ENCODE measurements at places on chromosomes 5 and 9.

DNA sequence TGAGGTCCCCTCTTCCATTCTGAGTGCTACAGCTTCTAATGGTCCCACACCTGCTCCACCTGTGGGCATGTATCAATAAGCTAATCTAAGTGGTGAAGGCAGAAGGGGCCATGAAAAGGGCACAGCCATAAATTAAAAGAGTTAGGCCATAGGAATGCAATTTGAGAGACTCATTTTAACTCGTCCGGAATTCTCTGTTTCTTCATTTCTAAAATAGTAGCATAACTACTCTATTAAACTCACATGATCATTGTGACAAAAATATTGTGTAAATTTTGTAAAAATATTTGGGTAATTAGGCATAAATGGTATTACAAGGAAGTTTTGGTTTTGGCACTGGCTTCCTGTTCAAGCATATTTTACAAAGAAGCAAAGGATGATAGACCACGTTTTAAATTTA lies 103.1 kb upstream of the TXNDC8 start:
- DNase-seq: no peak

GRCh38 chr9:114125476-114126013 lies 26.5 kb upstream of the KIF12 start:
- DNase-seq: no peak

GRCh38 chr5:135328128-135328687 lies 70.8 kb downstream of the MACROH2A1 start:
- DNase-seq: no peak

DNA sequence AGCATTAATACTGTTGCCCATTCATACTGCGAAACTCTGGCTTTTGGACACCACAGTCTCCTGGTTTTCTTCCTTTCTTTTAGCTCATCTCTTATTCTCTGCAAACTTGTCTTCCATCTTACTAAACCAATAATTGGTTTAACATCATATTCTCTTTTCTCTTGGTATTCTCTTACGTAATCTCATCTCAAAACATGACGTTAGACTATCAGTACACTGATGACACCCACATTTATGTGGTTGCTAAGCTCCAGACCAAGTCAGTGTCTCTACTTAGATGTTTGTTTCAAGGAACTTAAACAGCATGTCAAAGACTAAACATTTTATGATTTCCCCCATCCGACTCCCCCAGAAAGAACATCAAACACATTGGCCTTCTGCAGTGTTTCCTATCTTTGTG lies 2.1 kb downstream of the PRRC1 start:
- no peak for DNase-seq

- no peak for DNase-seq
Observed at GRCh38 chr5:121671624-121672023, 180.1 kb upstream of the FTMT start.

GRCh38 chr5:132498152-132498551 lies 7.6 kb upstream of the IRF1 start:
- DNase-seq: no peak

- no peak for DNase-seq
Observed at GRCh38 chr5:99119326-99119725, 190.5 kb upstream of the CHD1 start.

DNA sequence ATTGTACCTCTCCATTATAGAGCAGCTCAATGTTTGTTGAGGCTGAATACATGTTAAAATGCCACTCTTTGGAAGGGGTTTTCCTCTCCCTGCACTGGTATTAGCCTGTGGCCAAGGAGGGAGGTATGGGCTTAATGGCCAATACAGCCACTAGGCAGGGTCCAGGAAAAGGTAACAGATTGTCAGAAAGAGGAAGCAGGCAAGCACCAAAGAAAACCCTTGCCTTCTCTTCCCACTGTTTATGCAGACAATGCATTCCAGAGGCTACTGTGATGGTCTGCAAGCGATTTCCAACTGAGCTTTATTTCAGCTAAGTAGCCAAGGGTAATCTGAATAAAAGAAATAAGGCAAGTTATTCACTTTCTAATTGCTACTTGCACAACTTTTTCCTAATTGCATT lies 95.3 kb upstream of the SLC27A6 start:
- no peak for DNase-seq

- no peak for DNase-seq
Observed at GRCh38 chr9:76818271-76818670, 54.0 kb downstream of the PCA3 start.

DNA sequence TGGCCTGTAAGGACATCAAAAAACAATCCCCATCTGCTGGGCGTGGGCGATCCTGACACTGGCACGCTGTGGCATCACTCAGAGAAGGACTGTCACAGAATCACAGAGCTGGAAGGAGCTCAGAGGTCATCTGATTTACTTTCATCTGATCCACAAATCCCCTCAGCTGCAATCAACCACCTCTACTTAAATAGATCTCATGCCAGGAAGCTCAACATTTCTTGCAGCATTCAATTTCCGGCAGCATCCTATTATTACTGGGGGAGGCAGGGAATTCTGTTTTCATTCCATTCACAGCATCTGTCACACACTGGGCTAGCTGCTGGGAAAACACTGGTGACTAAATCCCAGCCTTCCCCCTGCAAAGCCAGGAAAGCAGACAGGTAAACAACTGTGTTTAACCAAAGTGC lies 38.3 kb downstream of the RETREG1 start:
- DNase-seq: no peak

DNA sequence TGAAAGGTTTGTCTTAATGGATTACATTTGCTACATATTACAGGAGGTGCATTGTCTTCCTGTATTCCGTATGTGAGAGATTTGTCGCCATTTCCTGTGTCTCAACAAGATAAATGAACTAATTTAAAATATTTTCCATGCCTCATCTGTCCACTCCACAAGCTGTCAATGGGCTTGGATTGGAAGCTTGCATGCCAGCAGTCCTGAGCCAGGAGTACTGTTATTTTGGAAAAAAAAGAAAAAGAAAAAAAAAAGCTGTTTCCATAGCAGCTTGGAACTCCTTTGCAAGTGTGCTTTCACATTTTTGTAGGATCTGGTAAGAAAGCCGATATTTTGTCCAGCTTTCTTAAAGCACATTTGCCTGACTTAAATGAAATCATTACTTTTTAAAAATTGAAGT lies 330.8 kb downstream of the KDM4C start:
- DNase-seq: no peak

DNA sequence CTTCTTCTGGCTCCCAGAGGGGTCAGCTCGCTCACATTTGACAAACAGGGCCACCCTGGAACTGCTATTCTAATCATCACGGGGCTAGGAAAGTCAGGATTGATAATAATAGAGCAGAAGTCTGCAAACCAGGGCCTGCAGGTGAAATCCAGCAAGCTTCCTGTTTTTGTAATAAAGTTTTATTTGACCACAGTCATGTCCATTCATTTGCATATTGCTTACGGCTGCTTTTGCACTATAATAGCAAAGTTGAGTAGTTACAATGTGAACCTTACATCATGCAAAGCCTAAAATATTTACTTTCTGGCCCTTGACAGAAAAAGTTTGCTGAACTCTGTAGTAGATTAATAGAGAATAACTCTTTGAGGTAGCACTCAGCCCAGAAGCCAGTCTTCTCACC lies 63.2 kb upstream of the CTXN3 start:
- no peak for DNase-seq

GRCh38 chr5:97550818-97551217 lies 367.8 kb upstream of the RIOK2 start:
- no peak for DNase-seq

DNA sequence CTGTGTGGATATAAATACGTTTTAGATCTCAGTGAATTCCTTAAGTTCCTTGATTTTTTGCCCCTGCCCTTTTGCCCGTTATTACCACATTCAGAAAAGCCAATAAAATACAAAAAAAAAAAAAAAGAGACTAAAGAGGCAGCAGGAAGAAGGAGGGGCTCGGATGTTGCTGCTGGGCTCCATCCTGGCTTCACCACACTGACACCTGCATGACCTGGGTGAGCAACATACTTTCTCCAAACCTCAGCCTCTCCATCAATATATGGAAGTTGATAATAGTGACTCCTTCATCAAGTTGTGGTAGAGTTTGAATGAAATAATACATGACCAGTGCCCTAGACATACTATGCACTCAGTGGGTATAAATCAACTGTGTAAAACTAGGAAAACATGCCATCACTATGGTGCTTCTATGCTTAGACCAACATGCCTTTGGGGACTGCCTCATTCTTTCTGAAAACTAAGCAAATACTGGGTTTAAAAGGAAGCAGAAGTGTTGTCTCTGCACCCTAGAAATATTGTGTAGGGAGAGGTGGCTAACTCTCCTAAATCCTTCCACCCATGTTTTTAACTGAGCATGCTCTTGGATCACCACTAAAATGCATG lies 243.0 kb downstream of the PIK3R1 start:
- DNase-seq: no peak

- no peak for DNase-seq
Observed at GRCh38 chr5:143676802-143677201, 135.2 kb upstream of the HMHB1 start.

- DNase-seq: no peak
Observed at GRCh38 chr9:89677702-89678395, 73.0 kb downstream of the GADD45G start.

GRCh38 chr5:18323891-18324290 lies 689.6 kb downstream of the TAF11L14 start:
- no peak for DNase-seq

DNA sequence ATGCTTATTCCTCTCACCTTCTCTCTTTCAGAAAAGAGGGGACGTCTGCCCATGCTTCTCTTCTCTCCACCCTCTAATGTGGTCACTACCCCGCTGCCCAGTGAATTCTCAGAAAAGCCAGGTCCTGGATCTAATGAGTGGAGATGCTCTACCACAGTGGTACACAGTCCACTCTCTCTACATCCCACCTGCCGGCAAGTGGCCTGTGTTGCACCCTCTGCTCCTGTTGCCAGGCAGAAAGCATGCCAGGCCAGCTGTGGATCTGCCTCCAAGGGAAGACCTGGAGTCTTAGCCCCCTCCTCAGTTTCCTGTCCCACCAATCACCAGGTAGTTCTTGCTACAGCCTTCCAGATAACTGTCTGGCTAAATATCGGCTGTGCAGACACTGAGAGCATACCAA lies 71.2 kb upstream of the SPDL1 start:
- no peak for DNase-seq

DNA sequence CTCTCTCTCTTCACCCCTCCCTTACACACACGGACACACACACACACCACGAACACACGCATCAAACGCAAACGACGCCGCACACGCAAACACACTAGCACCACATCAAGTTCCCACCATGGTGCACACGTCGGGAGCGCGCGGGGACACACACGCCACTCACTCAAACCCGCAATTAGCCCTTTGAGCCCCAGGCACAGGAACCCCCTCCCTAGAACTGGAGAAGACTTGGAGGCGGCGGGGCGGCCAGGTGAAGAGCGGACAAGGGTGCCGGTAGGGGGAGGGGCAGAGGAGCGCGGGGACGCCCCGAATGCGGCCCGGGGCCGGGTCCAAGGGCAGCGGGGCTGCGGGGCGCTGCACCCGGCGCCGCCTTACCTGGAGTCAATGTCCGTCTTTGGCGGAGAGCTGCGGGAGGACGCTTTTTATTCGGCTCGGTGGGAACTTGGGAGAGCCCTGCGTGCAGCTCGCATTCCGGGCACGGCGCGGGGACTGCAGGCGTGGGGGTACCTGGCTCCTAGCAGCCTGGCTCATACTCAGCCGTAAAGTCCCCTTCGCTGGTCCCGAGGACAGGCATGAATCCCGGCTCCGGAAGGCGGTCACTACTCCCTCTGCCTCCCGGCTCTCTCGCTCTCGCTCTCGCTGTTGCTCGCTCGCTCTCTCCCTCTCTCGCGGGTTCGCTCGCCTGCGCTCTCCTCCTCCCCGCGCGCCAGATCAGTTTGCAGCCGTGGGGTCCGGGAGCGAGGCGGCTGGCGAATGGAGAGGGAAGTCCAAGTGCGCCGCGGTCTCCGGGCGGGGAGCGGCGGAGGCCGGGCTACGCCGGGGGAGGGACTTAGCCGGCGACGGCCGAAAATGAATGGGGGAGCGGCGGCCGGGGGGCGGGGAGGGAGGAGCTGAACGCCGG lies at the start of gene BRINP1:
Gene BRINP1, minus strand, starts transcription at position 755 of the 901 bp plus-strand sequence. CDS start 56,080 bp downstream, outside the sequence.
- no peak for DNase-seq

DNA sequence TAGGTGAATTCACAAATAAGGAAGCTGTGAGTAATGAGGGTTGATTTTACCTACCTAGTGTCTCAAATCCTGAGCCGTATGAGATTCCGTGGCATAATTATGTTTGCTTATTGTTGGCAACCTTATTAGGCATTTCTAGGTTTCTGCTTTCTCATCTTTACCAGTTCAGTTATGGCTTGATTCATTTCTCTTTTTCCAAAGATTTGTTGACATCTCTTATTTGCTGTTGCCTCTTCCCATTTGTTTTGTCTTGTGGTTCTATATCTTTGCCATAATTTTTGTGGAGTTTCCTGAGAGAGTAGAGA lies 470 bp downstream of the IL31RA start:
- no peak for DNase-seq

GRCh38 chr9:87140605-87141109 lies 193.4 kb upstream of the GAS1 start:
- no peak for DNase-seq

DNA sequence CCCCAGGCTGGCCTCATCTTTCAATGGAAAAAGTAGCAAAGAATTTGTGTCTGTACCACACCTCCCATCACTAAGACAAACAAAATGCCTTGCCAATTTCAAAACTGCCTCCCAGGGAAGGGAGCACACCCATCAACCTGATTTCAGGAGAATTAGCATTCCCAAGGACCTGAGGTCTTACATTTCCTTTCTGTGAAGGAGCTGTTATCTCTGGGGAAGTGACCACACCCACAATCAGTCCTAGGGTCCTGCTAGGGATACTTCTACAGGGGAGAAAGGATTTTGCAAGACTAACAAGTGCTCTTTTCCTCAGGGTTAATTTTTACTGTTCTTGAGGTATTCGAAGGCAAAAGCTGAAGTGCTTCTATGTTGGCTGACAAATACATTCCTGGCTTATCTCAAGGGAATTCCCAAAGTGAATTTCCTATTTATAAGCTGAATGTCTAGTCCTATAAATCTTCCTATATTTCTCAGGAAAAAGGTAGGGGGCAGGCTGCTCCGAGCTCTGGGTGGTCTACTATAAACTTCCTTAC lies 97.4 kb upstream of the ITGA1 start:
- DNase-seq: no peak

- no peak for DNase-seq
Observed at GRCh38 chr5:11483630-11484029, 420.6 kb downstream of the CTNND2 start.

- no peak for DNase-seq
Observed at GRCh38 chr5:57277085-57277484, 103.2 kb downstream of the GPBP1 start.

DNA sequence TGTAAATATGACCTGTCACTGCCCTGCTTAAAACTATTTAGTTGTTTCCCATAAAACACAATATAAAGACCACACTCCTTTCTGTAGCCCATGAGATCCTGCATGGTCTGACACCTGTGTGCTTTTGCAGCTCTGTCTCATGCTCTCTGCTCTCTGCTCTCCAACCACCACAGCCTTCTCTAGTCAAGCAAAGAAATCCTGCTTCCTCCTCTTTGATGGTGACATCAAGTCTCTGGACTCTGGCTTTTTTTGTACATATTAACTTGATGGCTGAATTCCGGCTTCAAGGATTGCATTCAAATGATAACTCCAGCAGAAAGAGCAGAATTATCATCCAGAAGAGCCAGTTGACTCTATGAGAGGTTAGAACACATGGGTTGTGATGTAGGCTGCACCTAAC lies 58.2 kb downstream of the CHSY3 start:
- no peak for DNase-seq
